HuH-7.5 (cell line): ENCODE measurements at places on chromosomes 4 and X.
A peak's percentile ranks its signal among the peaks of the same experiment; 100 is the strongest.

DNA sequence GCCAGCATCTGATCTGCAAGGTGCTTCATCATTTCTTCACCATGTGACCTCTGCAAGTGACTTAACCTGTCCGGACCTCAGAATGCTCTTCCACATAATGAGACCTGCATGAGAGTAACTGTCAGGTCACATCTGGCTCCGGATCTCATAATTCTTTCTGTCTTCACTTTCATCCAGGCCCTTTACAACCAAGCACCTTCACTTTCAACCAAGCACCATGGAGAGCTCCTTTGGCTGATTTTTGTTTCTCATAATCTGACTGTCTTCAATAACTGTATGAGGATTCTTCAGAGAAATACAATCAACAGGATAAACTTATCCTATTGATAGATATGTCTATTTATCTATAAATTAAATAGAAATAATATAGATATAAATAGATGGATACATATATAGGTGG lies 148.1 kb downstream of the VCX3A start:
- no peak for DNase-seq

GRCh38 chrX:135114392-135114791 lies 5.9 kb downstream of the ETDB start:
- DNase-seq: no peak

GRCh38 chrX:10246297-10246696 lies 89.5 kb downstream of the CLCN4 start:
- no peak for DNase-seq

- DNase-seq: no peak
These were observed 13.6 kb downstream of the CHST7 start for GRCh38 chrX:46587158-46587557.

- DNase-seq: no peak
These were observed 37.8 kb upstream of the EXOC1L start for GRCh38 chr4:55781812-55782211.

- DNase-seq: no peak
These were observed 4.6 kb upstream of the IRAK1 start for GRCh38 chrX:154024271-154024670.

DNA sequence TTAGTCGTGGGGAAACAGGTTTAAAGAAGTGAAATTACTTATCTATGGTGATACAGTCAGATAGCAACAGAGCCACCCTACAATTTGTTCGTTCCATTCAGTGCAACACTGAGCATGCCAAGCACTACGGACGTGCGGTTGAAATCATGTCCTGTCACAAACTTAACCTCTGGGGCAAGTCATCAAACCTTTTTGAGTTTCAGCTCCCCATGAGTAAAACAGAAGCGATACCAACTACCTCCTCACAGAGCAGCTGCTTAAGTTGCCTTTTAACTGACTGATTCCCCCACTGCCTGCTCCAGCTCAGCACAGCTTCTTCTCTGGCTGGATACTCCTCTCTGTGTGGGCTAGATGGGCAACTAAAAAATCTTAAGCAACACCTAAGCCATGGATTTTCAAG lies 36.0 kb downstream of the LHFPL1 start:
- DNase-seq: no peak

- DNase-seq: no peak
These were observed 35.8 kb downstream of the GRIA3 start for GRCh38 chrX:123219916-123220315.

- DNase-seq: no peak
These were observed 7.3 kb upstream of the IGFBP7 start for GRCh38 chr4:57117491-57117890.

- DNase-seq: no peak
These were observed 6.3 kb downstream of the FMR1 start for GRCh38 chrX:147917700-147918695.

GRCh38 chr4:39231660-39232059 lies 49.3 kb downstream of the WDR19 start:
- no peak for DNase-seq

DNA sequence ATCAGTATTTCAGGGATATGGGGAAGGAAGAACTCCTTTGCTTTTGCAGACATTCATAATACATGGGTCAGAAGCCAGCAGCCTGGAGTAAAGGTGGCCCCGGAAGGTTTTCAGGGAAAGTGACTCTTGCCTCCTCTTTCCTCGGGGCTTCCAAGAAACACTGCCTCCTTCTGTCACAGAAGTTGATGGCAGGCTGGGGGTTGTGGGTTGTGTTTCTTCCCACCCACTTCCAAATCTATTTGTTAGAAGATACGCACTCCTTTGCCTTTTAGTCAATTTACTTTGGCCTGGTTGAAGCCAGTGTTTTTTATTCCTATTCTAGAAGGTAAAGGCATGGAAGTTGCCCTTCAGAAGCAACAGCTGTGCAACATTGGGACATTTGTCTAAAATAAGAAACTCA lies 19.7 kb downstream of the KIT start:
- DNase-seq: no peak

DNA sequence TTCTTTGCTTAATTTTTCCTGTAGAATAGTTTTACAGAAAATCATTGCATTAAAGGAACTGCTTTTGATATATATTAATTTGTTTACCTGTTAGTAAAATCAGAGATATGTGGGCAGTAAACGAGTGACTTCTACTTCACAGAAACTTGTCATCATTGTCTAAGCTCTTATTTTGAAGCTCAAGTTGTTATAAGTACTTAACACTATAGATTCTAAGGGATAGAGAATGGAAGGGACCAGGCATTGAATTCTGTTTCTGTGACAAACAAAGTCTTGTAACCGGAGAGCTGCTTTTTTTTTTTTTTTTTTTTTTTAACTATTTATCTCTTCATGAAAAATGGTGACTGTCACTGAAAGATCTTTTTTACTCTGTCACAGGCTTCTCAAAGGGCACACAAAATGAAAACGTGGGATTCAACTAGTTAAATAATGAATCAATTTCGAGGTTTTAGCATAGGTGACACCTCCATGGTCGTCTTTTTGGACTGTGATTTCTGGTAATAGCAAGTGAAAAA lies 14.4 kb downstream of the STK26 start:
- no peak for DNase-seq

DNA sequence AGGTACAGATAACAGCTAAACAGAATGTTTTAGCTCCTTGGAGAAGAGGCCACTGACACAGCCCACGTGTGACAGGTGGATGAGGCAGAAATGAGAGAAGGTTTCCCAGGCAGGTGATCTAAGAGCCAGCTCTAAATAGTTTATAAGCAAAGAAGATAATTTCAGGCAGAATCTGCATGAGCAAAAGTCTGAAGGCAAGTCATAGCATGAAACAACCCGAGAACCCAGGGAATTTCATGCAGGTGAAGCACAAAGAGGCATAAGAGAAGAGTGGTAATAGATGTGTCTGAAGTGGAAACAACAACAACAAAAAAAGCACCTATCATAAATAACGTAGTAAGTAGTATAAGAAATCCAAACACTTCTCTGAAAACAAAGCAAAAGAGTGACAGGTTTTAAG lies 275.8 kb upstream of the CPEB2 start:
- DNase-seq: no peak

- DNase-seq: no peak
These were observed 284.8 kb downstream of the TEX13C start for GRCh38 chrX:125604448-125604847.

- DNase-seq: no peak
These were observed 48.0 kb downstream of the ARAP2 start for GRCh38 chr4:36196145-36196913.

GRCh38 chr4:146340798-146341197 lies 126.5 kb downstream of the REELD1 start:
- no peak for DNase-seq

DNA sequence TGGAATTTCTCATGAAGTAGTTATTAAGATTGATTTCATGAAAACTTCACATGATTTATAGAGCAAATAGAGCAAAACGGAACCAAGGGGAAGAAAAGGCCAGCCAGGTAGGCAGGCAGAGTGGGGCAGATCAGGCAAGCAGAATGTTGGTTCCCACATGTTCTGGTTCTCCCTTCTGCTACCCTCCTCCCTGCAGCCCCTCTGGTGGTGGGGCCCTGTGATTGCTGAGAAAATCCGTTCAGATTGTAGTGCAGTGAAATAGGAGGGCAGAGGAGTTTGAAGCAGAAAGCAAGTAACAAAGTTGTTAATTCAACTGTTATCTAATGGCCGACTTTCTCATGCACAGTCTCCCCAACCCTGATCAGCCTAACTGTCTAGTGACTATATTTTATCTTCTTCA lies 185.3 kb downstream of the MID1IP1 start:
- no peak for DNase-seq

DNA sequence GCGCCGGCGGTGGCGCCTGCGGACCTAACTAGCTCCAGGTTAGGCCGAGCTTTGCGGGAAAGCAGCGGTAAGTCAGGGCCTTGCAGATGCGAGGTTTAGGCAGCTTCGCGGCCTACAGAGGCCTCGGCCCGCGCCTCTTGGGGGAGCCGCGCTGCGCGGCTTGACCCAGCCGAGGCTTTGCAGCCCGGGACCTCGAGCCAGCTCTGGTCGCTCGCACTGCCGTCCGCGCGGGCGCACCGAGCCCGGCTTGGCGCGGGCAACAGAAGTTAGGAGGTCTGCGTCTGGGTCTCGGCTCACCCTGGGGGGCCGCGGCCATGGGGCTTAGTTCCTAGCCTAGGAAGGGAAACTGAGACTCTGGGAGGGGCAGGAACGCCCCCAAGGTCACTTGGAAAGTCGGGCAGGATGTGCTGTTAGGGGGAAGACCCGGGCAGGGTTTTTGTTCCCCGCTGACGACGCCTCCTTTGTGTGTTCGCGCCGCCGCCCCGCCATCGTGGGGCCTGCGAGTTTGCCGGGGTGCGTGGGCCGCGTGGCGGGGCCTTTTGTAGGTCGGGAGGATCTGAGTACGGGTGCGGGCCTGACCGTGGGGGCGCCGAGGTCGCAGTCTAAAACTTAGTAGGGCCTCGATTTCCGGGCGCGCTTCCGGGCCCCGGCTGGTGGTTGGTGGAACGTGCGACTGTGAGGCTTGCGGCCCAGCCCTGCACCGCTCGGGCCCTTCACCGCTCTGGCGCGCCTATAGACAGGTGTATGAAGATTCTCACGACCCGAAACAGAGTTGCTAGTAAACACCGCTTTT lies 482 bp downstream of the RNF4 start:
- DNase-seq: peak; percentile 59

DNA sequence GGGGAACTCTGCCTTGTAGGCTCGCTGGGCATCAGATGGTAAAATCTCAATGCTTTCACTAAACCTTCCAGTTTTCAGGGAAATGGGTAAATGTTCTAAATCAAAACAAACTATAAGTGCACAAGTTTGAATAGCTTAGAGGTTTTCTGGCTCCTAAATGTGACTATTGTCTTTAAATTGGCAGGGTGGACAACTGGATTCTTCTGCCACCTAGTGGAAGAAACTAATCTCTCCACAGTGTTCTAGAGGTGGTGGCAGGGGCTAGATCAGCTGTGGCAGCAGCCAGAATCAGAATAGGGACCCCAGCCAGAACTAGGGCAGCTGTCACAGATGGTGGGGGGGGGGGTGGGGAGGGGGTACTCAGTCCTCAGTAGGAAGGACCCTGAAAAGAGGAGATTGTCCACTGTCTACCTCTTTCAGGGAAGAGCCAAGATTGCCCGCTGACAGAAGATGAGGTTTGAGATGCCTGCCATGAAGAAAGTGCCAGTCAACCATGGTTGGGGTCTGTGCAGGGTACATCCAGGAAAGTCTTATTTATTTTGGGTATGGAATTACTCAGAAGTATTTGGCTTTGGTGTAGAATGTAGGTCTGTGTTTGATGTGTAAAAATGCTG lies 201.4 kb downstream of the CCNG2 start:
- DNase-seq: peak; percentile 10

- DNase-seq: no peak
These were observed 128.3 kb upstream of the MAOA start for GRCh38 chrX:43527801-43528200.

DNA sequence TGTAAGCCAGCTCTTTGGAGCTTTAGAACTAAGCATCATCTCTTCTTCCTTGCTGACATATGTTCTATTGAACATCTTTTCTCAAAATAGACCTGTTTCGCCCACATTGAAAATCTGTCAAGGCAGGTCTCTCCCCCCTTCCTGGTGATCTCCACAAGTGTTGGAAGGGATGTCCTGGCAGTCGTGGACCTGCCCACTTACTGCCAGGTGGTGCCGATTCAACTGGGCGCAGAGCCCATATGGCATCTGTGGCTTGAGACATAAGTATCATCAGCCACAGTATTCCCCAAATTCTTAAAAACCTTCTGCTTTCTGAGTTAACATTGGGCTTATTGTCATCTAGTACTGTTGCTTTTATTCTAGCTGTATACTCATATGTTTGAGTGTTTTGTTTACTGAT lies 969.3 kb upstream of the FTHL17 start:
- no peak for DNase-seq

GRCh38 chr4:152652102-152652501 lies 27.7 kb downstream of the TMEM154 start:
- no peak for DNase-seq

DNA sequence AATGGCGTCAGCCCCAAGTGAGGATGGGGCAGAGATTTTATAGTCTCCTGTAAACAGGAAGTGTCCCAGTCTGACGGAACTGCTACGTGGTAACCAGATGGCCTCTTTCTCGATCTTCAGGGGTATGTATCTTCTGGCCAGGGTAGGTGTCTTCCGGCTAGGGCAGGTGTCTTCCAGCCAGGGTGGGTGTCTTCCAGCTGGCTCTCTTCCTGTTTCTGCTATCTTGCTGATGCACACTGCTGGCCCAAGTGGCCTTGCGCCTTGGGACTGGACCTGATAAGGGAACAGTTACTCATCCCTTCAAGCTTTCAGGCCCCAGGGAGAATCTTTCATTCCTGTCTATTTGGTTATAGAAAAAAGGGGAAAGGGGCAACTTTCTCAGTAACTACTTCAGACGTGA lies 178.7 kb upstream of the MAGEE2 start:
- DNase-seq: no peak

DNA sequence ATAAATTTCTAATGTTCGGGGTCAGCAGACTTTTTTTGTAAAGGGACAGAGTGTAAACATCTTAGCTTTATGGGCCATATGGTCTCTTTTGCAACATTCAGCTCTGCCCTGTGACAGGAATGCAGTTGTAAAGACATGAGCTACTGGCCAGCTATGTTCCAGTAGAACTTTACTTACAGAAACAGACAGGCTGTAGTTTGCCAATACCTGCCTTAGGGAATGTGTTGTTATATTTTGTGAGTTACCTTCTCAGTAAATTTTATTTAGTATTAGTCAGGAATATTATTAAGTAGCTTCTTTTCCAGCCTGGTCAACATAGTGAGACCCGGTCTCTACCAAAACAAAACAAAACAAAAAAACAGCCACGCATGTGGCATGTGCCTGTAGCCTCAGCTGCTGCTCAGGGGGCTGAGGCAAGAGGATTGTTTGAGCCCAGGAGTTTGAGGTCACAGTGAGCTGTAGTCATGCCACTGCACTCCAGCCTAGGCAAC lies 48.7 kb downstream of the HTT start:
- no peak for DNase-seq

GRCh38 chr4:98026362-98026761 lies 116.9 kb downstream of the STPG2 start:
- no peak for DNase-seq
